ENCODE measurements at places on chromosomes 3 and 15.
A peak's percentile ranks its signal among the peaks of the same experiment; 100 is the strongest.

DNA sequence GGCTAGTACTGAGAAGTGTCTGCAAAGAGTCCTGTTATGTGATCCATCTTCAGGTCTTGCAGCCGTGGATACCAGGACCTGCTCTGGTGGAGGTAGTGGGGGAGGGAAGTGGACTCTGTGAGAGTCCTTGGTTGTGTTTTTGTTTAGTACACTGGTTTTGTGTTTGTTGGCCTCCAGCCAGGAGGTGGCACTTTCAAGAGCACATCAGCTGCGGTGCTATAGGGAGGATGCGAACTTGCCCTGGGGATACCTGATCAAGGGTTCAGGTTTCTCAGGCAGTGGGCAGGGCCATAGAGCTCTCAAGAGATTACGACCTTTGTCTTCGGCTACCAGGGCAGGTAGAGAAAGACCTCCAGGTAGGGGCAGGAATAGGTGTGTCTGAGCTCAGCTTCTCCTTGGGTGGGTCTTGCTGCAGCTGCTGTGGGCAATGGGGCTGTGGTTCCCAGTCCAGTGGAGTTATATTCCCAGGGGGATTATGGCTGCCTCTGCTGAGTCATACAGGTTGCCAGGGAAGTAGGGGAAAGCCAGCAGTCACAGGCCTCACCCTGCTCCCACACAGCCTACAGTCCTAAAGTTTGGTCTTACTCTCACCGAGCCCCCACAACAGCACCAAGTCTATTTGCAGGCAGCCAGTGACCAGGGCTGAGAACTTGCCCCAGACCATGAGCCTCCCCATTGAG lies 132.8 kb upstream of the NPHP3 start:
- DNase-seq: no peak

GRCh38 chr3:182671541-182671940 lies 121.8 kb upstream of the ATP11B start:
- no peak for DNase-seq

DNA sequence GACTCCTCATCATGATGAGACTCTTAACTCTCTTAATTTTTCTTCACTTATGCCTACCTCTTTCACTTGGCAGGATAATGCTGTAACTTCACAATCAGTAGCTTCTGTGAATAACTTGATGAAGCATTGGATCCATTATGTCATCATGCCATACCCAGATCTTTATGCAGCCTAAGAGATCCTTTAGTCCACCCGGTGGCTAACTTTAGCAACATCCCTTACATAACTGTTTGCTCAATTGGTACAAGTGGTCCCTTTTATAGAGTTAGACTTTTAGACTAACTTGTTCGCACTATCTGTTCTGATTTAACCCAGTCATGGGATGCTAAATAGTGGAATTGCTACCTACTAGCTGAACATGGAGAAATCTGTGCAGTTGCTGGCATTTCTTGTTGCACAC lies 184.5 kb downstream of the USP13 start:
- no peak for DNase-seq

DNA sequence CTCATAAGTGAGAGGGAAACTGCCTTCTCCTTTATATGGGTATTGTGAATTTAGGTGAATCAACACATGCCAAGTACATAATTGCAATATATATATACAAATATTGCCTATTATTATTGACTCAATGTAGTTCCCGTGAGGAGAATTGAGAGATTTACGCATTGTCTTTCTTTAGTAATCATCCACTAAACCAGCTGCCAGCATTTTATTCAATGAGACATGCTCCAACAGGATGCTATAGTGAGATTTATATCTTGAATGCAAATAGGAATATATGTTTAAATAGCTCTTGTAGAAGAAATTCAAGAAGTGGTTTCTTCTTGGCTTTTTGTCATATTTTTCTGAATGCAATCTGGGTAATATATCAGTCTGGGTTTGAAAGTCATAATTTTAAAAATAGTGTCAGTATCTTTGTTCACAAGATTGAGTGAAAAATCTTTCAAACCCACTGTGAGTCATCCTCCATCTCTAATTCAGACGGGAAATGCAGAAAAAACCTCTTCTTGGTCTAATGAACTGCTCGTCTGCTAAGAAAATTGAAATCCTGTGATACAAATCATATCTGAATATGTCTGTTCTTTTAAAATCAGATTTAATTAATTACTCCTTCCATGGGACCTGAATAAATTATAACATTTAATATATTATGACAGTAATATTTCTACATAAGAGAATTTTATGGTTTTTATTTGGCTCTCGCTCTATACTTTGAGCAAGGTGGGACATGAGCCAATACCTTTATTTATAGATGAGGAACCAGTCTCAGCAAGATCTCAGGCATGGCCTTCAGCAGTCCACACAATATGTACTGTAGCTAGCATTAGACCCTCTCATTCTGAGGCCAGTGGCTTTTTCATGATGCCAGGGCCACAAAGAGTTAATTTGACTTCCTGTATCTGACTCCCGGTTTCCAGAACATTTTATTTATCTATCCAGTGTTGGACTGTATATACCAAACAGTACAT lies 516.0 kb downstream of the GABRG3 start:
- no peak for DNase-seq

- peak; percentile 72 for DNase-seq
Measured at GRCh38 chr15:40957581-40958051, 4.3 kb downstream of the CHAC1 start.

DNA sequence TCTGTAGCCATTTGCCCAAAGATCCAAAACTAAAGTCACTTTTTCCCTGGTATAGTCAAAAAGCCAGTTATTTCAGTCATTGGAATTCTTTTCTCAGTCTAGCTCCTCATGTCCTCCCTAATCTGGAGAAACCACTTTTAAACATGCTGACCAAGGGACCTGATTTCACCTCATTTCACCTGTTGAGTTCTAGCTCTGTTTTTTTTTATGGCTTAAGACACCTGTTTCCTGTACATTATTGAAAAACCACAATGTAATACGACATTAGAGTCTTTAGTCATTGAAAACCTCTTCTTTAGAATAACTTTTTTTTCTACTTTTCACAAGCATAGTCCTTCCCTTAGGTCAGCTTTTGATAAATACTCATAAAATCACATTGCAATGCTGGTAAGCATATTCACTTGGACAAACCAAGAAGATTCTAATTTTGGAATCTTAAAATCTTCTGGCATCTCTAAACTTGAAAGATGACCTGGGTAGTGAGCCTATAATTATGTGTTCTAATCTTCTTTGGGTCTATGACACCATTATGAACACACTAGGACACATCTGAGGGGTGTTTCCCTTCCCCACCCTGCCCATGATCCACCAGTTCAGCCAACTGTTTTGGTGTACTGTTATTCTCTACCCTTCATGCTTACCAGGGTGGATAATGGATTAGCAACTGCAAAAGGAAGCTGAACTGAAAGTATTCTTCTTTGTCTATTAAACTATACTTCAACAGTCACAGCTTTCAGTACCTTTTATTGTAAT lies 103.5 kb upstream of the FXR1 start:
- no peak for DNase-seq

GRCh38 chr15:80785335-80785734 lies 6.2 kb downstream of the CEMIP start:
- no peak for DNase-seq

GRCh38 chr3:161043336-161044035 lies 61.7 kb downstream of the B3GALNT1 start:
- no peak for DNase-seq

GRCh38 chr15:33206366-33206765 lies 11.9 kb upstream of the FMN1 start:
- DNase-seq: no peak

- no peak for DNase-seq
Measured at GRCh38 chr3:32176989-32177701, 61.3 kb upstream of the CMTM8 start.

DNA sequence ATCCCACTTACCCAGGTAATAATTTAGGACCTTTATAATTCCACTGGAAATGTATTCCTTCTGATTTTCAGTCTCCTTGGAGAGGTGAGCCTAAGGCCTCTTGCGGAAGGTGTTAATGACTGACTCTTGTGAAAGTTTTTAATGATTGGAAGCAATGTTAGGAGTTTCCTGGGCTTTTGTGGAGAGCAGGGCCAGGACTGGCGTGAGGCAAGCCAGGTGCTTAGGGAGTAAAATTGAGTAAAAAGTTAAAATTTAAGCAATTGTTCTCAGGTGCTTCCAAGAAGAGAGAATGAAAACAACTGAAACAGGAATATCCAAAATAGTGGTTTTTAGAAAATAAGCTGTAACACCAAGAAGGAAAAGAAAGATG lies 130.6 kb upstream of the TGFBR2 start:
- DNase-seq: no peak

- no peak for DNase-seq
Measured at GRCh38 chr3:29639578-29640290, 358.9 kb downstream of the RBMS3 start.

- DNase-seq: no peak
Measured at GRCh38 chr3:81695302-81695701, 66.1 kb downstream of the GBE1 start.

DNA sequence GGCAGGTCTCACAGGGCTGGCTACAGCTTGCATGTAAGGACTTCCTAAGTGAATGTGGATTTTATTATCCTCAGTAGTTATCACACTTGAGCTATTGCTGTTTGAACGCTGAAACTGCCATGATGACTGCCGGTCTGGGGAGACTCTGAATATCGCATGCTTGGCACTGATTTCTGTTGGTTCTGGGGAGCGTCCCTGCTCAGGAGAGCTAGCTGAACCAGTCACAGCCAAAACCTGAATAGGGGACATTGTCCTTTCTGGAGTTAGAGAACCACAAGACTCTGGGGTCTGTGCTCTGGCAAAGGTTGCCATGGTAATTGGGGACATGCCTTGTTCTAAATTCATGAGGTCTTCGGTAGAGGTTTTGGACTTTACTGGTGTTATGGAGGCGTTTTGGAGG lies 30.8 kb downstream of the CMSS1 start:
- DNase-seq: no peak

- DNase-seq: no peak
Measured at GRCh38 chr3:29245441-29245840, 35.4 kb upstream of the RBMS3 start.

GRCh38 chr3:51380601-51381332 lies 4.3 kb upstream of the MANF start:
- no peak for DNase-seq

DNA sequence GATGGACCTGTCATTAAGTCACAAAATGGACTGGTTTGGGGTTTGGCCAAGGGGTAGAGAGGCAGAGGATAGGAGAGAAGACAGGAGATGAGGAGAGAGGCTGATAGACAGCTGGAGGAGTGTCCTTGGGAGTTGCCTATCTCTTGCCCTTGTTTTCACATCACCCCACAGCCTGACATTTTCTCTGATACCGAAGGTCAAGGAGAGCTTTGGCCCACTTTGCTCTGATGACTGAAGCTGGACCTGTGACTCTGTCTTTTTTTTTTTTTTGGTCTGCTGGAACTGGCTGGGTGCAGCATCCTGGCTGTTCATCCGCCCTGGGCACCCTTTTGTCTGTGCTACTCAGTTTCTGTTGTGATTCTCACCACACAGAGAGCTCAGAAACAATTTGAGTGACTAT lies 5.1 kb downstream of the GPD1L start:
- DNase-seq: no peak

- peak; percentile 46 for DNase-seq
Measured at GRCh38 chr3:94249491-94250079, 186.7 kb downstream of the NSUN3 start.

DNA sequence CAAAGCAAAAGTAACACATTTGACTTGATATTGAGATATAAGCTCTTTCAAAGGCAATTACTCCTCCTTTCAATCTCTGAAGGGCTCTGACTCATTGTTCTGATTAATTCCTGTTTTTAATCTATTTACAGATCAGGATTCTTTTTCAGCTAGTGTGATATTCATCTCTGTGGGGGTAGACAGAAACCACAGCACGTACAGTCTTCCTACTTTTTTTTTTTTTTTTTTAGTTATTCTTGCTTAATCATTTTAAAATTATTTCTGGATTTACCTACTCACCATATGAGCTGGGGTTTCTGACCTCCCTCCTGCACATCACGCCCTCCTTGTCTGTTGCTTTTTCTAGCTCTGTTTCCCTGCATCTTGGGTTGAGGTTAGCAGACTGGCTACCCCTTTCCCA lies 1.4 kb downstream of the CNTN3 start:
- DNase-seq: no peak

- no peak for DNase-seq
Measured at GRCh38 chr3:158954420-158954819, 152.6 kb downstream of the MFSD1 start.

GRCh38 chr3:115676336-115676735 lies 53.0 kb downstream of the GAP43 start:
- DNase-seq: no peak

DNA sequence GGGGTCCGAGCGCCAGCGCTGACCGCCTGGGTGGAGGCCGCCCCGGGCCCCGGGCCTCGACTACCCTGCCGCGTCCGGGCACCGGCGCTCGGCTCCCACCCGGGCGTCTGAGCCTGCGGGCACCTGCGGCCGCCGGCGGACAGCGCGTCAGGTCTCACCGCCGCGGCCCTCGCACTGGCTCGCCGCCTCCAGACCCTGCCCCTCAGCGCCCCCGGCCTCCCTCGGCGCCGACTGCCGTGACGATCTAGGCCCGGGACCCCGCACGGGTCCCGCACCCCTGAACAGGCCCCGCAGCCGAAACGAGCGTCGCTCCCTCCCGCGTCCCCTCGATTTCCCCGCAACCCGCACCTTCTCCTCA lies 297 bp downstream of the PRC1 start:
- DNase-seq: no peak

- DNase-seq: peak; percentile 76
Measured at GRCh38 chr15:47870956-47871625, 153.8 kb downstream of the SEMA6D start.

GRCh38 chr3:183306798-183307671 lies 54.0 kb downstream of the B3GNT5 start:
- no peak for DNase-seq

GRCh38 chr3:19471138-19471537 lies 322.8 kb downstream of the KCNH8 start:
- no peak for DNase-seq

- no peak for DNase-seq
Measured at GRCh38 chr15:39156646-39157250, 424.1 kb upstream of the THBS1 start.
